Right ventricle myocardium superior (tissue), 1 donor: ENCODE measurements at places on chromosomes 12 and 14. TPM values are rescaled to one million over a fixed set of nuclear protein-coding genes. Genes with fewer than 3 reads are reported as not detected.
A peak's percentile ranks its signal among the peaks of the same experiment; 100 is the strongest.

Gene MAP1LC3B2
- 4.1 TPM for total RNA-seq

Gene TNS2
- total RNA-seq = 107 TPM

DNA sequence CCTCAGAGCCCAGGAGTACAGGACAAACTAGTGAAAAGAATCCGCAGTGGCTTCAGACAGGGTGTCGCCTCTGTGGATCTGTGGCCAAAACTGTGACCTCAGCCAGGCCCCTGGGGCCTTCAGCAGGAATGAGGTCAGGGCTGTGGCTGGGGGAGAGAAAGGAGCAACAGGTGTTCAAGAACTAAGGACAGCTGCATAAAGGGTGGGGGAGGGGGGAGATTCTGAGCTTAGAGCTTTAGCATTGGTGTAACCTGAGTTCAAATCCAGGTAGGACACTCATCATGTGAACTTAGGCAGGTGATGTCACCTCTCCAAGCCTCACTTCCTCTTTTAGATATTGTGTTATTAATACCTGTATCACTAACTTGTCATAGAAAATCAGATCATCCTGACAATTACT, 40.9 kb upstream of the CORO1C start:
- peak; percentile 56 for DNase-seq

DNA sequence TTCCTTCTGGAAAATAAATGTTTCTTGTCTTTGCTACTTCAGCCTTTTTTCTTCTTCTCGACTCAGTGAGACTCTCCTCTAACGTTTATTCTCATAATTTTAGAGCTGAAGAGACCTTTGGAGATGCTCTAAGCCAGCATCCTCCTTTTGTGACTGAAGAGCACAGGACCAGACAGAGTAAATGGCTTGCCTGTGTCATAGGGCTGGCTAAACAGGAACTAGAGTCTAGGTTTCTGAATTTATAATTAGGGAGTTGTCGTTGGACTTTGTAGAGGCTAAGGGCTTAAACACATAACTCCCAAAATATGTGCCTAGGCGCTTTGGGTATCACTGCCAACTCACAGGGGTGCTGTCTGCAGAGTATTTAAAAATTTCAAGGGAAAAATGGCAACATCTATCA, 98.5 kb downstream of the FGD4 start:
- no peak for DNase-seq

DNA sequence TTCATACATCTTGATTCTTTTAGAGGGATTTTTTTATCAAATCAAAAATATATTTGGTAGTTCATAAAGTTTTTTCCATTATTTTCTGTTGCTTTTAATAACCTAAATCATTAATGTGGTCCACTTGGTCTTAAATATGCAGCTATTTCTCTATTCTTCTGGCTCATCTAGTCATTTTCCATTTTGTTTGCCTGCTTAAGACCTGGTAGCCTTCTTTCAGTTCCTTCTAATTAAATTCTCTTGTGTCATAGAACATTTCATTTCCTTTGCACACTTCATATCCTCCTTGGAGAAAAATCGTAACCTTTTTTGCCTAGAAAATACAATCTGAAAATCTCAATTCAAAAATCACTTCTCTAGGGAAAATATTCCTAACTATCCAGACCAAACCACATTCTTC, 387.0 kb downstream of the LRFN5 start:
- DNase-seq = no peak

GRCh38 chr14:100659345-100660001, 67.2 kb upstream of the DLK1 start:
- DNase-seq = no peak

DNA sequence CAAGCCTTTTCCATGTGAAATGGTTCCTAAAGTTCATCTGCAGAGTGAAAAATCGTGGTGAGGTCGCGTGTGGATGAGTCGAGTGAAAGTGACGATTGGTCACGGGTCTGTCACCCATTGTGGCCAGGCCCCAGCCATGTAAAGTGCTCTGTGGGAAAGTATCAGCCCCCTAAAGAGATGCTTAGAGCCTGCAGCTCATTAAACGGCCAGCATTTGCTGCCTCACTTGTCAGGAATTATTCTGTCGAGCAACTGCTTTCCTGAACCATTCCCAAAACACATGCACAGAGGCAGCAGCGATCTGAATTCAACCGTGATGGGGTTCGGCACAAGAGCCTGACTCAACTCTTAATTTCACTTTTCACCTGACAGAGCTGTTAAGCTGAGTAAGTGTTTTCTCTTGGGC, 16.0 kb downstream of the DBX2 start:
- no peak for DNase-seq

DNA sequence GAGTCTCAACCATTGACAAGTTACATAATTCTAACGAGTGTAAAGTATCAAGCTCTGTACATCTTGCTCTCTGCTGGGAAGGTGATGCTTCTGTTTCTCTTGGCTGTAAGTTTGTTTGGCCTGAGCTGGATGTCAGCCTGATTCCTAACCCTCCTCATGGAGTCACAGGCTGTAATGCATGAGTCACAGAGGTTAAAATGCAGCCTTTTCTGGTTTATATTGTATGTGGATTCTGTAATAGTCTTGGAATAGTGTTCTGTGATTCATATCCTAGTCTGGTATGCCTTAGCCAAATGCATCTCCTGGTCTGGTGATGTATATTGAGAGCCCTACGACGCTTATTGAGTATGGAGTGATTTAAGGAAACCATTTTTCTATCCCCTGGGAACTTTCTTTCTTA, 104.5 kb upstream of the FRMD6 start:
- DNase-seq = no peak

DNA sequence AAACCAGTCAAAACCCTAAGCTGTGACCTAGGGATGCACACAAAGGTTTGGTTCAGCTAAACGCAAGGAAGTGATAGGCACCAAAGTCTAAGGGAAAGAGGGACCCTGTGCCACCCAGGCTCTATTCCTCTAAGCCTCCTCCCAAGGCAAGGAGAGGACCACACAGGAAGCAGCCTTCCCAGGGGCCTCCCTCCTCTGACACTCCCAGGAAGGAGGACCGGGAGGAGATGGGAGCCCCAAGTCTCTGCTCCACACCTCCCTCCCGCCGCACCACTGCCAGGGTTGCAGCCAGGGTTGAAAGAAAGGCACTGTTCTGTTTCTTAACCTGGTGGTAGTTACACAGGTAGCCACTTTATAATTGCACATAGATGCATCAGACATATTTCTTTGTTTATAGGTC, 21.9 kb downstream of the TCHP start:
- no peak for DNase-seq

GRCh38 chr12:131720921-131721320, 10.0 kb downstream of the SFSWAP start:
- no peak for DNase-seq

- no peak for DNase-seq
These were observed 52.9 kb downstream of the PHLDA1 start for GRCh38 chr12:75978677-75979076.
